ENCODE measurements at places on chromosomes 1 and 21.

DNA sequence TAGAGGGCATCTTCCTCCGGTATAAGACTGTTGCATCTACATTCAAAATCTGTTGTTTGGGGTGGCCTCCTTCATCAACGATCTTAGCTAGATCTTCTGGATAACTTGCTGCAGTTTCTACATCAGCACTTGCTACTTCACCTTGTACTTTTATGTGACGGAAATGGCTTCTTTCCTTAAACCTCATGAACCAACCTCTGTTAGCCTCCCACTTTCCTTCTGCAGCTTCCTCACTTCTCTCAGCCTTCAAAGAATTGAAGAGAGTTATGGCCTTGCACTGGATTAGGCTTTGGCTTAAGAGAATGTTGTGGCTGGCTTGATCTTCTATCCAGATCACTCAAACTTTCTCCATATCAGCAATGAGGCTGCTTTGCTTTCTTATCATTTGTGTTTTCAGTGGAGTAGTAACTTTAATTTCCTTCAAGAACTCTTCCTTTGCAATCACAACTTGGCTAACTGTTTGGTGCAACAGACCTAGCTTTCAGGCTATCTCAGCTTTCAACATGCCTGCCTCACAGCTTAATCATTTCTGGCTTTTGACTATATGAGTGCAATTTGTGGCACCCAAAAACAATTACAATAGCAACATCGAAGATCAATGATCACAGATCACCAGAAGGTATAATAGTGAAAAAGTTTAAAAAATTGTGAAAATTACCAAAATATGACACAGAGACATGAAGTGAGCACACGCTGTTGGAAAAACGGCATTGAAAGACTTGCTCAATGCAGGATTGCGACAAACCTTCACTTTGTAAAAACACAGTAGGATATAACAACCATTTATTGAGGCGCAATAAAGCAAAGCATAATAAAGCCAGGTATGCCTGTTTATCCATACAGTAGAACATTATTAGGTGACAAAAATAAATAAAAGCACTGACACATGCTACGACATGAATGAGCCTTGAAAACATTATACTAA is 56.7 kb upstream of the GFI1 start:
- DNase-seq: no peak

GRCh38 chr1:7810395-7810794 is 26.3 kb downstream of the PER3 start:
- DNase-seq: no peak

- no peak for DNase-seq
Observed at GRCh38 chr1:31923901-31924535, 14.2 kb downstream of the PTP4A2 start.

GRCh38 chr1:229430761-229431283 is 3.1 kb downstream of the ACTA1 start:
- DNase-seq: no peak

GRCh38 chr1:65253800-65254319 is 55.5 kb upstream of the DNAJC6 start:
- DNase-seq: no peak

GRCh38 chr1:110606657-110607535 is 738 bp upstream of the KCNA2 start:
- DNase-seq: no peak

DNA sequence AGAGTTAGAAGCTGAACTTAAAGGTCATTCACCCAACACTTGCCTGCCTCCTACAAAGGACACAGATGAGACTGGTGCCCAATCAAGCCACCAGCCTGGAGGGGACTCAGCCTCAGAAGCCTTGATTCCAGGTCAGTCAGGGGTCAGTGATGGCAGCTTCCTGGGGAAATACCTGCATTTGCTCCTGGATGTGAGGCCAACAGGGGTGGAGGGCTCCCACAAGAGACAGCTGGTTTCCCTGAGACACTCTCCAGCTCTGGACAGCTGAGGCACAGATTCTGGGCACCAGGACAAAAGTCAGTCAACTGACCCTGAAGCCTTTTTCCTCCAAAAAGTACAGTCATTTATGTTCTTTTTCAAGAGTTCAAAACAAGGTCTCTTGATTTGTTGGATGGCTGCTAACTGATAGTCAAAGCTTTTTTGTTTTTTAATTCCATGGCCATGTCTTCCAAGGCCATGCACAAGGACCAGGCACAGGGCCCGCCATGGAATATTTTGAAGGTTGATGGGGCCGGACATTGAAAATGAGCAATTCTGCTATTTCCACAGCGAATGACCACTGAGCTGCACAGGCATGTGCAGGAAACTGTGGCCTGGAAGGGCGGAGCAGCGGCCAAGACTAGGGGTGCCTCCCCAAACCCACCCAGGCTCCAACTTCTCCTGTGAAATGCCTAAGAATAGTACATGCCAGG is 1.8 kb downstream of the C2CD2 start:
- DNase-seq: no peak

DNA sequence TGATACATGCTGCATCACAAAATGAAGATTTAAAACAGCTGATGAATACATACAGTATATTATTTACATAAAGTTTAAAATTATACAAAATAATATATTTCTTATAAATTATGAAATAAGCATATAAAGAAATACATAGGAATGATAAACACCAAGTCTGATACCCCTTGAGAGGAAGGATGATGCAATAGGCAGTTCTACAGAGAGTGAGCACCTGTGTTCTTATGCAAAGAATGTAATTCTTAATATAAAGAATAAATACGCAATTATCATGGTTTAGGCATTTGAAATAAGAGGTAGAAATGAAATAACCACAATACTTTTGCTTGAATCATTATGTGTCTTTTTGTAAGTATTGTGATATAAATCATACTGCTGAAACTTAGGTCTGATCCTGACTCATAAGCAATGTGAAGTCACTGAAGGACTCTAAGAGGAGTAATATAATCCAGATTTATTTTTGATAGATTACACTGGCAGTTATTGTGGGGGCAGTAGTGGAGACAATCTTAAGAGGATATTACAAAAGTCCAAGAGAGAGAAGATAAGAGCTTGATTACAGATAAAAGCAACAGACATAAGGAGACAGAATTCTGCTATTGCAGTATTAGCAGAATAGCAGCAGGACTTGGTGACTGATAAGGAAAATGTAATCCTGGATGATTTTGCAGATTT is 39.0 kb downstream of the TTLL7 start:
- no peak for DNase-seq

GRCh38 chr1:231286603-231287002 is 45.6 kb downstream of the GNPAT start:
- no peak for DNase-seq

- DNase-seq: no peak
Observed at GRCh38 chr1:175893192-175893591, 149.8 kb upstream of the TNR start.

DNA sequence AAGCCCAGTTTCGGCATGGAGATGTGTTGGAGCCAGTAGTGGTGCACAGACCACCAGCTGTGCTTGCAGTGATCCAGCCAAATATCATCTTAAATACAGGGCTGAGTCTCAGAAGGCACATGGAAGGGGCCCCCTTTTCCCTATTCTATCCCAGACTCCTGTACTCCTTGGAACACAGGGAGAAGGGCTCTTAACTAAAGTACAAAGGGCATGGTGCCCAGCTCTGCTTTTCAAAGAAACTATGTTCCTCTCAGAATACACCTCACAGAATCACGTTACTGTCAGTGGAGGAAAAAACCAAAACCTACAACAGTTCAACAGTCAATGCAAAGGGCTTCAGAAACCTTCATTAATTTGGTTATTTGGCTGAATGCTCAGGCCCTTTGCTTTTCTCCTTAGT is 180.6 kb upstream of the C1orf105 start:
- no peak for DNase-seq

DNA sequence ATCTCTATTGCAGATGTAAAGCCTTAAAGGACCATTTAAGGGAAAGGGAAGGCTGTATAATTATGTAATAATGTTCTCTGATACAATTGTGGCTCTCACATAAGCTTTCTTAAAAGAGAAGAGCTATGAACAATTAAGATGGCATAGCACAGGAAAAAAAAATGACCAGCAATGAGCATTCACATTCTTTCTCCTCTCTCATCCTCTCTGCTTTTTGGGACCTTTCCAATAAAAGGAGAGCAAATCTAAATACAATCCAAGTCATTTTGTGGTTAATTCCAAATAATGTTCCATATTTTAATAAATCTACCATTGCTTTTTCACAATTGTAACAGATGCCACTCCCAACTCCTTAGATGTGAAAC is 23.5 kb downstream of the SMYD3 start:
- no peak for DNase-seq

- DNase-seq: no peak
Observed at GRCh38 chr1:41574842-41575241, 90.4 kb upstream of the EDN2 start.

GRCh38 chr1:81197591-81197990 is 603.1 kb upstream of the ADGRL2 start:
- no peak for DNase-seq

DNA sequence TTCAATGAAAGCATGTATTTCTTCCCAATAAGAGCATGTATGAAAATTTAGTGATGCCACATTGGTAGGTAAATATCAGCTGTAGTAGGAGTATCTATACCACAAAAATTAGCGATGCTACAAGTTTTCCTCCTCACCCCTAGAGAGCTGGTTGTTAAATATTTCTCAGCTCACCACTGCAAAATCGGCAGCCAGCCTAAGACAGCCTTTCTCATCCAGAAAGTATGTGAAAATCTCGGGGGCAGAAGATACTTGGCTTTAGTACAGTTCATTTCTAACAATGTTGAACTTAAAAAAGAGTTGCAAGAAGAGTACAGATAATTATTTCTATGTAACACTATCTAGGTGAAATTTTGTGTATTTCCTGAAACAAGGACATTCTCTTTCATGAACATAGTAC is 235.4 kb downstream of the TPR start:
- DNase-seq: no peak

DNA sequence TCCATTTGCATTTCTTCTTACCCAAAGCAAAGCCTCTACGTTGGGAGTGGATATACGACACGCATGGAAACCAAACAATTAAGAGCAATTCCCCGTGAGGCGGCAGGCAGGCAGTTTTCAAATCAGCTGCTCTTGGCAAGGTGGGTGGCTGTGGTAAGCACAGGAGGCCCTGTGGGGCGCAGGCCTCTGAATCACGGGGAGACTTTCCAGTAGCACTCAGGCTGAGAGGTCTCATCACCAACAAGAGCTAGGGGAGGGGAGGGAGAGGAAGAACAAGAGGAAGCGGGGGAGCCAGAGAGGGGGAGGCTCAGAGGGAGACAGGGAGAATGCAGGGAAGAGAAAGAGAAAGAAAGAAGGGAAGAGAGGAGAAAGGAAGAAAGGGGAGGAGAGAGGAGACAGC is 56.4 kb downstream of the MT1HL1 start:
- no peak for DNase-seq

- DNase-seq: no peak
Observed at GRCh38 chr21:40841524-40842196, 5.3 kb downstream of the DSCAM start.

GRCh38 chr1:41813226-41813625 is 105.5 kb downstream of the HIVEP3 start:
- DNase-seq: no peak

- no peak for DNase-seq
Observed at GRCh38 chr1:9892563-9893528, 17.2 kb downstream of the CTNNBIP1 start.

GRCh38 chr1:14894811-14895560 is 258.6 kb upstream of the TMEM51 start:
- DNase-seq: no peak

DNA sequence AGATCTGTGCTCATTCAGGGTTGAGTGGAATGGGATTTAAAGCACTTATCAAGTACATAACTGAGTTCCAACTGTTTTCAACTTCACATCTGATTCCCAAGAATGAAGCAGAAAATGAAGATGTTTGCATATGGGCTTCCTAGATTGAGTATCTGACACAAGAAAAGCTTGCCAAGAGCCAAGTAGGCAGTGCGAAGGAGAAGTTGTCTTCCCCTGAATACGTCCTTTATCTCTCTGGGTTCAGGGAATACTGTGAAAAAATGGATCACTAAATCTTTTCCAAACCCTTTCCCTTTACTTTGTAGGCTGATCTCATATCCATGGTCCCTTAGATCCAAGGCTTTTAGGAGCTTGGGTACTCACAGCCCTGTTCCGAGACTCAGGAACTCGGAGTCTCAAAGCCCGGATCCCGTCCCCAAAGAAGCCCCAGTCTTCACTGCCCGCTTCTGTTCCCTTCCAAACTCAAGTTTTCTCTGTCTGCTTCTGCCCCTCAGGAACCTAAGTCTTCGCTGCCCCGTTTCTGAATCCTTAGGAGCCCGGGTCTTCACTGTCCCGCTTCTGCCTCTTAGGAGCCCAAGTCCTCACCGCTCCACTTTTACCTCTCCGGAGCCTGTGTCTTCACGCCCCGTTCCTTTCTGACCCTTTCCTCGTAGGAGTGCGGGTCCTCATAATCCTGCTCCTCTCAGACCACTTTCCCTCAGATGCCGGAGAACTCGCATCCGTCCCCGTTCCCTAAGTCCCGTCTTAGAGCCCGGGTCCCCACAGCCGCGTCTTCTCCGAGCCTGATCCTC is 616 bp downstream of the TAF12 start:
- DNase-seq: no peak

DNA sequence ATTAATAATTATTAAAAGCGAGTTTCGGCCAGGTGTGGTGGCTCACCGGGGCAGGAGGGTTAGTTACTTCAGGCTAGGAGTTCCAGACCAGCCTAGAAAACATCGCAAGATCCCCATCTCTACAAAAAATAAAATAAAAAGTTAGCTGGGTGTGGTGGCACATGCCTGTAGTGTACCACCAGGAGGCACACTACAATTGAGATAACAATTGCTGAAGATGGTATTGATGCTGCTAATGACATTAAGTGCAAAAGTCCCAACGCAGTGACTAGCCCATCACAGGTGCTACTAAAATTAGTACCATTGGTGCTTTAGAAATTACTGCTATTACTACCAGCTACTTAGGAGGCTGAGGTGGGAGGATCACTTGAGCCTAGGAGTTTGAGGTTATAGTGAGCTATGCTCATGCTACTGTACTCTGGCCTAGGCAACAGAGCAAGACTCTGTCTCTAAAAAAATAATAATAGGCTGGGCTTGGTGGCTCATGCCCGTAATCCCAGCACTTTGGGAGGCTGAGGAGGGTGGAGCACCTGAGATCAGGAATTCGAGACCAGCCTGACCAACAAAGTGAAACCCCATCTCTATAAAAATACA is 156.6 kb downstream of the GREM2 start:
- DNase-seq: no peak

GRCh38 chr1:117696561-117696960 is 90.7 kb downstream of the TENT5C start:
- no peak for DNase-seq

GRCh38 chr1:32627596-32628162 is 22.7 kb downstream of the ZBTB8OS start:
- no peak for DNase-seq
